ENCODE measurements at places on chromosomes 11 and 22. TPM values are rescaled to one million over a fixed set of nuclear protein-coding genes. Genes with fewer than 3 reads are reported as not detected.
A peak's percentile ranks its signal among the peaks of the same experiment; 100 is the strongest.

- no peak for DNase-seq
Observed at GRCh38 chr22:27370987-27371386, 430.6 kb downstream of the MN1 start.

DNA sequence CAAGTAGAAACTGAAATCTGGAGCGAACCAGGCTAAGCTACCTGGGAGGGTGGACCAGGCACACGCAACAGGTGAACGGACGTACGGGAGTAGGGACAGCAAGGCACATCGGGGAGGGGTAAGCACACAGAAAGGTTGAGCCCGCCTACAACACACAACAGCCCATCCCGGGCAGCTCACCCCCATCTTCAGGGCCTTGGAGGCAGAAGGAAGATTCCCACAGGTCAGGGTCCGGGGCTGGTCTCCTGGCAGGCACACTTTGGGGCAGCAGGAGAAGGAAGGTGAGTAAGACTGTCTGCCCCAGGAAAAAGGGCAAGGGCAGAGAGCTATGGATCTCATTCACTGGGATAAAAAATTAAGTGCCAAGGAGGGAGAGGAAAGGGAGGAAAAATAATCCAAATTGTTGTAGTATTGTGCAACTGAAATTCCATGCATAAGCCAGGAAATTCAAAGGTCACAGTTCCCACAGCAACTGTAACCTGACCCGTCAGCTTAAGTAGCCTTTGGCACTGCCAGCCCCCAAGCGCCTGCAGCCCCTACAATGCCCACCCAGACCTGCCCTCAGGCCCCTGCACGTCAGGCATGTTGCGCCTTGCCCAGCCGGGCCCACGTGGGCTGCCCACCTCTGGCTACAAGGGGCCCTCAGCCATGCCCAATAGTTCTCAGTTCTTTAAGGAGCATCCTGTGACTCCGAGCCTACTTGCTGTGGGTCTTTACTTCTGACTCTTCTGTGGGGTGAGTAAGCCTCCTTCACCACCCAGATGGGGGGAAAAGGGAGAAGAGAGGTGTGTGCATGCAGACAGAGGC lies 51.8 kb downstream of the MICAL3 start:
- DNase-seq = no peak

DNA sequence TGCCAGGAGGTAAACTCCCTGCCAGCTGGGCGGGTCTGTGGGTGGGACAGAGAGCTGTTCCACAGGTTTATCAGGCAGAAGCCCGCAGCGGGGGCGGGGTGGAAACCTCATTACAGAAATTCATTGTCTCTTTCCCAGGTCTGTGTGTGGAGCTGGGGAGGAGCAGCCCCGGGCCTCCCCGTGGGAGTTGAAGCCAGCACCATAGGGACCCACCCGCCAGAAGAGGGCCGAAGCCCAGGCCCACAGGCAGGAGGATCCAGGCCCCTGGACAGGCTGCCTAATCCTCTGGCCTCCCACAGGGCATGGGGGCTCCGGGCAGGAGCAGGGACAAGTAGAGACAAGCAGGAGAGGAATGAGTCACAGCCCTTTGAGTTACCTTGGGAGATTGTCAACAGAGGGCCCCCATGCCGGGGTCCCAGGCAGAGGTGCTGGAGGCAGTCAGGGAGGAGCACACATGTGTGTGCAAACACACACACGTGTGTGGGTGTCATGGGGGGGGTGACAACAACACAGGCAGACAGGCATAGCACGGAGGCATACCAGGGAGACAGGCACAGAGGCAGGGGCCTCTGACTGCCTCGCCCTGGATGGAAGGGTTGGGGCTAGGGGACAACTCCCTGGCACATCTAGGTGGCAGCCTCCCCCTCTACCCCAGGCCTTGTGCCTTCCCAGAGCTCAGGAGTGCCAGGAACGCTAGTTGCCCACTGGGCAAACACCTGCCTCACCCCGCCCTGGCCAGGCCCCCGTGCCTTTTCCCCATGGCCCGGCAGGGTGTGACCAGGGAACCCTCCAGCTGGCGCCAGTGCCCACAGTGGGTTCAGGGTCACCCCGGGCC lies 1.4 kb downstream of the CDC42BPG start:
- DNase-seq = peak; percentile 92

The MYEOV gene
- total RNA-seq = 0.37 TPM

GRCh38 chr11:33461369-33462125 lies 204.4 kb downstream of the HIPK3 start:
- DNase-seq = no peak

- DNase-seq = no peak
Observed at GRCh38 chr11:67278939-67279588, 10.0 kb upstream of the ANKRD13D start.

DNA sequence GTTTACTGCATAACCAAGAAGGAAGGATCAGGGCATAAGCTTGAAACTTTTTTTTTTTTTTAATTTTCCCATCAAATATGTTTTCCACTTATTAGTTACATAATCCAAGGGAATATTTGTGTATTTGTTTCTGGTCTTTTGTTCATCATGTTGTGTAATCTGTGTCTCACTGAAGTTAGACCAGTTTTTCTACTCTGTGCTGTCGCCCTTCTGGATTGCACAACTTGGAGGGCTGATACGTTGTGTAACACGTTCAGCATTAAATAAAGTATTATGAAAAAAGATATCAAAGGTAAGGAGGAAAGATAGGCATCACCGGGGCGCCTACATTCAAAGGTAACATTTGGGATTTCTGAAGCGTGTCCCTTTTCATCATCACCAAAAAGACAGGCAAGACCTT lies 3.3 kb upstream of the E2F8 start:
- DNase-seq = no peak

- DNase-seq = no peak
Observed at GRCh38 chr11:3127706-3128355, 37.3 kb downstream of the OSBPL5 start.

DNA sequence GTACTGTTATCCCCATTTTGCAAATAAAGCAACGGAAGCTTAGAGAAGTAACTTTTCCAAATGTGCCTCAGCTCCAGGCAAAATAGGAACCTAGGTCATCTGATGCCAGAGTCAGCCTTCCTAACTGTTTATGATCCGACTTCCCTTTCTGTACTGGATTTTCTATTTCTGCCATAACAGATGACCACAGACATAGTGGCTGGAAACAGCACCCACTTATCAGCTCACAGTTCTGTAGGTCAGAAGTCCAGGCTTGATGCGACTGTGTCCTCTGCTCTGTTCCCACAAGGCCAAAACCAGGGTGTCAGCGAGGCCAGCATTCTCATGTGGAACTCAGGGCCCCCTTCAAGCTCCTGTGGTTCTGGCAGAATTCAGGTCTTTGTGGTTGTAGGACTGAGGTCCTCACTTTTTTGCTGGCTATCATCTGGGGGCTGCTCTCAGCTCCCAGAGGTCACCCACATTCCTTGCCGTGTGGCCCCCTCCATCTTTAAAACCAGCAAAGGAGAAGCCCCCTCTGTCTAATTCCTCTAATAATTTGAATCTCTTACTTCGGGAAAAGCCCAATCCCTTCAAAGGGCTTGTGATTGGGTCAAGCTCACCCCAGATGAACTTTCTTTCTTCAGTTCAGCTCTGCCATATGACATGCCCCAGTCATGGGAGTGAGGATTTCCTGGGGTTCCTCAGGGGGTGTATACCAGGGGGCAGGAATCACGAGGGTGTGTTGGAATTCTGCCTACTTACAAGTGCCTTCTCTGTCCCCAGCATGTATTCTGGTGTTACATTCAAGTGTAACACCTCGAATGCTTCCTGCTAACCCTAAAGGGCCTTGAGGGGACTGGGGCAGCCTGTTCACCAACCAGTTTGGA lies 15.3 kb downstream of the KCNJ5 start:
- DNase-seq = no peak

The ZNRF3 gene
- total RNA-seq = 3.0 TPM

The PATZ1 gene
- 28.6 TPM for total RNA-seq

DNA sequence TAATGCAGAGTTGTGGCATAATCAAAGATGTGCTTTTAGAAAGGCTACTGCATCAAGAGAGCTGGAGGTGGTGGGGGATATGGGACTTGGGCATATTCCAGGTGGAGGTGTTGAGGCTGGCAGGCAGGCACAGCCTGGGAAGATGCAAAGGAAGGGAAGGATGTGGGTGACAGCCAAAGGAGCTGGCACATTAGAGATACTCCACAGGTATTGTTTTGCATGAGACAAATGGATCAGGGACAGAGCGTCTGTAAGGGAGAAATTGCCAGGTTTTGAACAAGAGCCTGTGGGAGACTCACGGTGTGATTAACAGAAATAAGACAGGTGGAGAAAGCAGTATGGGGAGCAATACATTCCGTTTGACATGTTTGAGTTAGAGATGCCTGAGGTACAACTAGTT lies 263.7 kb downstream of the NELL1 start:
- no peak for DNase-seq

The CDHR5 gene
- 1.7 TPM for total RNA-seq

The SNX32 gene
- total RNA-seq = 0.12 TPM

The PHF21A gene
- total RNA-seq = 13.9 TPM

The C22orf31 gene
- not detected for total RNA-seq

GRCh38 chr11:61115498-61116224 lies 13.4 kb downstream of the CD5 start:
- no peak for DNase-seq

GRCh38 chr11:129643031-129643721 lies 172.5 kb upstream of the TMEM45B start:
- no peak for DNase-seq

- DNase-seq = no peak
Observed at GRCh38 chr11:78753297-78753696, 178.6 kb upstream of the NARS2 start.

The SLC22A12 gene
- not detected for total RNA-seq

- no peak for DNase-seq
Observed at GRCh38 chr22:37986371-37986770, 2.0 kb upstream of the SOX10 start.

GRCh38 chr11:78698612-78699011 lies 123.9 kb upstream of the NARS2 start:
- no peak for DNase-seq

- no peak for DNase-seq
Observed at GRCh38 chr11:42552786-42553185, 759.0 kb upstream of the API5 start.

The CASP5 gene
- not detected for total RNA-seq

The SLC16A8 gene
- not detected for total RNA-seq

GRCh38 chr22:43276321-43276720 lies 66.9 kb downstream of the SCUBE1 start:
- DNase-seq = no peak

- no peak for DNase-seq
Observed at GRCh38 chr11:112270551-112271180, 10.0 kb upstream of the PLET1 start.

- peak; percentile 88 for DNase-seq
Observed at GRCh38 chr22:50526108-50526833, 873 bp upstream of the SCO2 start.

GRCh38 chr11:117218133-117218915 lies 13.5 kb downstream of the PCSK7 start:
- DNase-seq = peak; percentile 32

The HTR3A gene
- 0.49 TPM for total RNA-seq

The KCNJ11 gene
- total RNA-seq = 11.0 TPM

DNA sequence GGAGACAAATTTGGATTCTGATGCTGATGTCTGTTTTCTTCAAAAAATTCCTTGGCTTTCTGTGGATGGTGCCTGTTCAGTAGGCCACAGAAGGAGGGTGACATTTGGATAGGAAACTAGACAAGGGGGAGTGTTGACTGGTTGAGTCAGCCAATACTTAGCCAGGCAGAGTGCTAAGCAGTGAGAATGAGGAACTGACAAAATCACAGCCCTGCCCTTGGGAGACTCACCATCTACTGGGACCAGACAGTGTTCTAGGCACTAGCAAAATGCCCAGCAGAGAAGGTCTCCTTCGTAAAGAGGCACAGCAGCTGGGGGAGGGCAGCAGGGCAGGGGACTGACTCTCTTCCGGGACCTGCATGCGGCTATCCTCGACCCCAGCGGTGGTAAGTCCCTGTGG lies 190.2 kb downstream of the DSCAML1 start:
- no peak for DNase-seq

DNA sequence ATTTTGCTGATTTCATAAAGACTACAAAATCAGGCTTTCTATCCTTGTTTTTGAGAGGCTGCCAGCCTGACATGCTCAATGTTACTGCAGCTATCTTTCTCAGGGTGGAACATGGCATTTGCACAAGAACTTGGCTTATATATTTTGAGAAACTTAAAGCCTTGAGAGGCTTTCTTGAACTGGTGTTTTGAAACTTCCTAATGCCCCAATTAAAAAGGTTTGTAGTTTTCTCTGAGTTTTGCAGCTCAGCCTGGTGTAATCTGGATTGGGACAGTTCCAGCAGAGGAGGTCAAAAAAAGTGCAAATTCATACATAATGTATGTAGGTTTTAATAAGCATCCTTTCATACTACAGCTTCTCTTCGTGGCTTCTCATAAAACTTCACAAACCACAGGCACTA lies 223.4 kb downstream of the FAM76B start:
- DNase-seq = no peak

DNA sequence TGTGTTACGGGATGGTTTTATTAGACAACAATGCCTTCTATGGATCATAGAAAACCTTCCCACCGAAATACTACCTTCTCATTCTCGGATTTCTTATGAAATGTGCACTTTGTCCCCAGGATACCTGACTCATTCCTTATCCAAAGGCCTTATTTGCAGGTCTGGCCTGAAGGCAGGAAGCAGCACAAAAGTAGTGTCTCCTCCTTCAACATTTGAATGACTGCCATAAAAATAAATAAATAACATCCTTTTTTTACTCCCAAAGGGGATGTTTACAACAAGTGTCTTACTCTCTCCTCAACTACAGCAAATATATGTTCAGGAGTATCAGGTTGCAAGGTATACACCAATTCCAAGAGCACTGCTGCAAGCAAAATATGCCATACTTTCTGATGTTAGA lies 41.6 kb upstream of the PAK1 start:
- DNase-seq = no peak

DNA sequence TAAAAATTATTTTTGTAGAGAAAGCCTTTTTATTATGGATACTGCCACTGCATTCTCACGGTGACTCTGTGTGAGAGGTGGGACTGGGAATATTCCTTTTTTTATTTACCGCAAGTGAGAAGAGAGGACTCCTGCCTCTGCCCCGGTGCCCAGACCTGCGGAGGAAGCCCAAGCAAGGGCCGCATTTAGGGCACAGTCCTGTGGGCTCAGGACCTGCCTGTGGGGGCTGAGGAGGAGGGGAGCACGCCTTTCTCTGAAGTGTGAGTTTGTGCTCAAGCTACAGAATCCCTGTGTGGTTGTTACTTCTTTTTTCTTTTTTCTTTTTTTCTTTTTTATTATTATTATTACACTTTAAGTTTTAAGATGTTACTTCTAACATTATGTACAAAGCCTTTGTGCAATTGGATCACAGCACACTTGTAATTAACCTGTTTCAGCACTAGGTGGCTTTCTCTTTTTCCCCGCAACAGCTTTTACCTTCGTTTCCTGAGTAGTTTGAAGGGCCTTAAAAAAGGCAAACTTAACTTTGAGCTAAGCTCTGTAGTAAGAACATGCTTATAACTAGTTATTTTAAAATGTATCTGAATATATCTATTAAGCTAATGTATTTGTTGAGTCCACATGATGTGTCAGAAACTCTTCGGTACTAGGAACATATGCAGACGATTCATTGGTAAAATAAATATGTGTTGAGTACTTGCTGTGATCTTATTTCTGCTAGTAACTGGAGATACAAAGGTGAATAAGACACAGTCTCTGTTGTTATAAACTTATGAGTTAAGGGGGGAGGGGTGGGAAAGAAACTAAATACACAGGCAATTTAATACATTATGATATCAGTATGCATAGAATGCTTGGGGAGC lies 18.3 kb downstream of the AMOTL1 start:
- DNase-seq = no peak

All from pancreas (tissue), 10 donors.